ENCODE measurements at places on chromosomes 7 and 10. TPM values are rescaled to one million over a fixed set of nuclear protein-coding genes. Genes with fewer than 3 reads are reported as not detected.

DNA sequence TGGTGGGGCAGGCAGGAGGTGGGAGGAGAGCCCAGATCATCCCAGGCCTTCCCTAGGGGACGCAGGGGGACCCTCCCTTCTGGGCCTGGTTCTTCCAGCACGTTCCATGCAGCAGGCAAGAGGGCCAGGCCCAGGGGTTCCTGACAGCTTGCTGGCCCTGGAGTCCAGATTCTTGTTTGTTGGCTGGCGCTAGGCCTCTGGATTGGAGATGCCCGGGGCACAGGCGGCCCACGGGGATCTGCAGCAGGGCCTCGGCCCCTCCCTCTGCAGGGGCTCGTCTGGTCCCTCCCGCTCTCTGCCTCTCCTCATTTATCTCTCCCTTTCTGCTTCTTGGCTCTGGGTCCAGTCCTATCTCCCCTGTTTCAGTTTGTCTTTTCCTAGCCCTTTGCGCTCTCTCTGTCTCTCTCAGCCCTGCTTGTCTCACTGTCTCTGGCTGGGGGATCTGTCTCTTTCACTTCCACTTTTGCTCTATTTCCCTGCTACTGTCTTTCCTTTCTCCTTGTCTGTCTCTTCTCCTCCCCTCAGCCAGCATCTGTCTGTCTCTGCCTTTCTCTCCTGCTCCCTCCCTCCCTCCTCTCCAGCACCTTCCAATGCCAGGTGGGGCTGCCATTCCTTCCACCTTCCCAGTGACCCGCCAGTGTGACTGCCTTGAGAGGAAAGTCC, 1.1 kb upstream of the AQP1 start:
- H3K4me1 ChIP-seq, result peaks cover 99% of the 10 kb centered on the region
- H3K4me3 ChIP-seq, result no peak overlapping the region
- DNase-seq, result no peak
- H3K36me3 ChIP-seq, result no peaks in the 10 kb centered on the region

DNA sequence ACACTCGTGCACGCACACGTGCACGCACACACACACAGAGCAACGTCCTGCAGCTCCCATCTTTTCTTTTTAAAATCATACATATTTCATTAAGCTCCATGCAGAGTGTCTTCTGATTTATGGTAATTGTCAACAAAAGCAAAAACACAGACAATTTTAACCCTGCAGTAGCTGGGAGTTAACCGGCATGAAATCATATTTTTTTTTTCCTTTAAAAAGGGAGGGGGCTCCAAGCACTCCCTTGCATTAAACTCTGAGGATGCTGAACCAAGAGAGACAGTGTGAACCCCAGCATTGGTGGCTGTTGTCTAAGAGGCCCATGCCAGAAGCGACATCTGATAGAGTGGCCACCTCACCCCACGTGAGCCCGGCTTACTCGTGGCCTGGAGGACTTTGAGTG, 542.6 kb downstream of the DNAJB6 start:
- H3K27me3 ChIP-seq, result peaks cover 2% of the 10 kb centered on the region
- no peak for DNase-seq
- no peak overlapping the region for H3K27ac ChIP-seq
- peaks cover 6% of the 10 kb centered on the region for H3K4me1 ChIP-seq

DNA sequence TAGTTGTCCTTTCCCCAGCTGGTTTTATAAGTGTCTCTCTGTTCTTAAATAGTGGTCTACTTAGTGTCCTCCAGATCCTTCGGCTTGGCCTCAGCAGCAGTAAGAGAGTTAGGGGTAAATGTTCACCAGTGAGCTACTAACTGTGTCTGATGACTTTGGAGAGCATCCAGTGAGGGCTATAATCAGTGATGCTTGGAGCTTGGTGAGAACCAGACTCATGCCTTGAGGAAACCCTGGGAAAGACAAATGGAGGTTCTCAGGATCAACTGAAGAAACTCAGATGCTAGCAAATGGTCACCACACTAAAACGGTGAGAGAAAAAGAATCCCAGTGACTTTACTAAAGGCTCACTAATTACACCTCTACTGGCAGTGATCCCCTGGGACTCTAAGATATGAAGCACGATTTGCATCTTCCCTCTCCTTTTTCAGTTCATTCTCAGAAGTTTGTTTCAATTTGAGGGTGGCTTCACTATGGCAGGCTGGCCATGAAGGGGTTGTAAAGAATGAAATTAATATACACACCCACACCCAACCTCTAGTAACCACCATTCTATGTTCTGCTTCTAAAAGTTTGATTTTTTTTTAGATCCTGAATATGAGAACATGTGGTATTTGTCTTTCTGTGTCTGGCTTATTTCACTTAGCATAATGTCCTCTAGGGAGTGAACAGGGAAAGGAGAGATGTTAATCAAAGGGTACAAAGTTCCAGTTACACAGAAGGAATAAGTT, 177.9 kb downstream of the PDE1C start:
- no peak for DNase-seq
- no peaks in the 10 kb centered on the region for H3K36me3 ChIP-seq

The CTNNA3 gene
- polyA plus RNA-seq, result 4.1 TPM

The BICC1 gene
- 19.7 TPM for polyA plus RNA-seq

The ACSL5 gene
- 6.2 TPM for polyA plus RNA-seq

The CACNB2 gene
- 1.4 TPM for polyA plus RNA-seq

The MLXIPL gene
- polyA plus RNA-seq, result 2.3 TPM

The NUTM2E gene
- not detected for polyA plus RNA-seq

The NPC1L1 gene
- polyA plus RNA-seq, result 0.11 TPM

Data from muscle of leg (tissue), 16 donors.